GM20000 (cell line): ENCODE measurements at places on chromosomes 1 and 21.
A peak's percentile ranks its signal among the peaks of the same experiment; 100 is the strongest.

DNA sequence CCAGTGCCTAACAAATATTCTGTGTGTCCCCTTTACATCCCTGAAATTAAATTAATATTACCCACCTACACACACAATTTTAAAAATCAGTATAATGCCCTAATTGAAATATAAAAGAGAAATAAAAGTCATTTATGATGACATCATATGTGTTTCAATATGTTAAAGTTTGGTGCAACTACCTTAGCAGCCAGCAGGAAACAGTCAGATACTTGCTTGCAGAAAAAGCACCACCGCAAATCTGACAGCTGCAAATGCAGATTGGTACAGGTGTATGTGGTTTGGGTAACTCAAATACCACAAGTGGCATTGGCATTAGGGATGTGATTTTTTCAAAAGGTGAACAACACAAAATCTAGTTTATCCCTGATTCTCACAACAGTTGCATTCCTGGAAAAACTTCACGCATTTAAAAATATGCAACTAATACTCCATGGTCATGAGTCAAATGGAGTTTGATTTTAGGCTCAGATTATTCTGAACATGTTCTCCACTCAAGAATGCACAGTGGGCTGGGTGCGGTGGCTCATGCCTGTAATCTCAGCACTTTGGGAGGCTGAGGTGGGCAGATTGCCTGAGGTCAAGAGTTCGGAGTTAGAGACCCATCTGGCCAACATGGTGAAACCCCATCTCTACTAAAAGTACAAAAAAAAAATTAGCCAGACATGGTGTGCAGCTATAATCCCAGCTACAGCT, 106.3 kb downstream of the EDEM3 start:
- no peak for DNase-seq

GRCh38 chr1:213719462-213719861, 268.3 kb upstream of the PROX1 start:
- DNase-seq: no peak

DNA sequence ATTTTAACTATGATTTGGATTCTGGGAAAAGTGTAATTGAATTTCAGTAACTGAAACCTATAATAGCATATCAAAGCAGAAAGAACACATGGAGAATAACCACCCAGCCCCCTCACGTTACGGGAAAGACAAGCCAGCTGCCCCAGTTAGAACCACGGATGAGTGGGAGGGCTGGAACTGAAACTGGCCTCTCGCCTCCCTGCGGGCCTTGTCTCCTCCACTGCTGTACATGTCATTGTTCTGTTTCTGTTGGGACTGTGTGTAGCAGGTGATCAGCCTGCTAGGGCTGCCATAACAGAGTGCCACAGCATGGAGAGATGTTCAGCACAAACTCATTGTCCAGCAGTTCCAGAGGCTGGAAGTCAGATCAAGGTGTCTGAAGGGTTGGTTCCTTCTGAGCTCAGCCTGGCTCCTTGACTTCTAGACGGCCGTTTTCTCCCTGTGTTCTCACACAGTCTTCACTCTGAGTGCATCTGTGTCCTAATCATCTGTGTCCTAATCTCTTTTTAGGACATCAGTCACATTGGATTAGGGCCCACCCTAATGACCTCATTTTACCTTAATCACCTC, 52.4 kb downstream of the MAP3K21 start:
- peak; percentile 9 for DNase-seq

- no peak for DNase-seq
Measured at GRCh38 chr21:41163091-41163490, 4.9 kb upstream of the BACE2 start.

GRCh38 chr1:166920561-166921475, 44.8 kb upstream of the TADA1 start:
- DNase-seq: peak; percentile 49

- no peak for DNase-seq
Measured at GRCh38 chr1:9448132-9449109, 90.8 kb upstream of the SLC25A33 start.

DNA sequence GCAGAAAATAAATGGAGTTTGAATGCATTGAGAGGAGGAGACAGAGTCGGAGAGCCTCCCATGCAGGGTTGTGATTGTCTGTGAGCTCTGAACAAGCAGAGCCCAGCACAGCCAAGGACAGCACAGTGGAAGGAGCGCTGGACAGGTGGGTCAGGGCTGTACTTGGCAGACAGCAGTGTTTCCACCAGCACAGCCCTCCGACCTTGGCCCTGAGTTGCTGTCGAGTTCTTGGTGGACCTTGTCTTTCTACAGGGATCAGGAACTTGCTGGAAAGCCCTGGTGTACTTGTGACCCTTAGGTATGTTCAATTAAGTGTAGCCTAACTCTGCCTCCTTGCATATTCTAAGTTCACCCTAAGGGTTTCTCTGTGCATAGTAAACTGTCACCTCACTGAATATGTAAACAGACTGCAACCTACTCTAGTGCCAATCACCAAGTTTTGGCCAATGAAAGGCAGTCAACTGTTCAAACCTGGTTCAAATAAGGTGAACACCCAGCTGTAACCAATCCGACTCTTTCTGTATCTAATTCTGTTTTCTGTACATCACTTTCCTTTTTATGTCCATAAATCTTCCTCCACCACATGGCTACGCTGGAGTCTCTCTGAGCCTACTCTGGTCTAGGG, 86.6 kb upstream of the SLC25A33 start:
- no peak for DNase-seq

DNA sequence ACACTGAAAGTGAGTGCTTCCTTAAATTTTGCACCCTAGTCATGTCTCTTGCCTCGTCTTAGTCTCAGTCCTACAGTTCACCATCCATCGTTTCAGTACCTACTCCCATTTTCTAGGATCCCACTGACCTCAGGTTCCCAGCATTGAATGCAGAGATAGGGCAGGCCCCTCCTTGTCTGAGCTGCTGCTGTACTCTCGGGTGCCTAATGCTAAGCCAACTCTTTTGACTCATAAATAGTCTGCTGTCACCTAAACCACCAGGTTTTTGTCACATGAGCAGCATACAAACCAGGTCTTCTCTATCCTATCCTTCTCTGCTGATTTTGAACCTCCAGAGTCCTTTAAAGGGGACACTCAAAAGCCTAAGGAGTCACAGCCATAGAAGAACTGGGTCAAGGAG, 3.0 kb downstream of the ARHGAP30 start:
- no peak for DNase-seq

DNA sequence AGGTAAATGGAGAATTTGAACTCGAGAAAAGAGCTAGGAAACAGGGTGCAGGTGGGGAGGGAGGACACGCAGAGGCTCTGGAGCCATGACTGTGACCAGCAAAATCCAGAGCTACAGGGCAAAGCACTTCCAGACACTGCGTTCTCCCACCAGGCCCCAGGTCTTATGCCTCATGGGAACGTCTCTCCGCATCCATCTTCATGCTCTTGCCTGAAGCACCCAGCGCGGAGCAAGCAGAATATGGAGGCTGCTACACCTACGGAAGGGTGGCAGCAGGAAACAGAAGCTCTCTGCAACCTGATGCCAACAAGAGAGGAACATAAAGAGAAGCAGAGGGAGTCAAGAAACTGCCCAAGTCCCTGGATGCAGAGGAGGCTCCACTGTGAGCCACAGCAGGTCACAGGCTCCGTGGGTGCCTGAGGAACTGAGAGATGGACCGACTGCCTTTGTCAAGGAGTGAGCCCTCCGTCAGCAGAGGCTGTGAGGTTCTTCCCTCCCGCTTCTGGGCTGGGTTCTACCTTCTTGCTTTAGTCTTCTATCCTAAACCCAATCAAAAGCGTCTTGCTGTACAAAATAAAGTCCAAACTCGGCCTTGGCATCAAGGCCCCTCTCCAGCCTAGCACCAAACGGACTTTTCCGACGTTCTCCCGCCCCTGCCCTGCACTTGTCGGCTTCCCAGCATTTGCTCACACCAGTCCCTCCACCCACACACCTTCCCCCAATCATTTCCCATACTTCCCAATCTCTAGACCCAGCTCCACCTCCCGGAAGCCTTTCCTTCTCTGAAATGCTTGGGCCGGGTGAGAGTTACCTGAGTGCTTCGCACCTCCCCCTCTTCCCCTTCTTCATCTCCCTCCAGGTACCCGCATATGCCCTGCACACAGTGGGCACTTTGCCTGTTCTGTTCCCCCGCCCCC, 930 bp downstream of the DHCR24 start:
- DNase-seq: peak; percentile 31

- no peak for DNase-seq
Measured at GRCh38 chr1:76090283-76091203, 16.0 kb downstream of the ST6GALNAC3 start.

GRCh38 chr1:160206421-160207117, 1.4 kb downstream of the PEA15 start:
- peak; percentile 38 for DNase-seq

DNA sequence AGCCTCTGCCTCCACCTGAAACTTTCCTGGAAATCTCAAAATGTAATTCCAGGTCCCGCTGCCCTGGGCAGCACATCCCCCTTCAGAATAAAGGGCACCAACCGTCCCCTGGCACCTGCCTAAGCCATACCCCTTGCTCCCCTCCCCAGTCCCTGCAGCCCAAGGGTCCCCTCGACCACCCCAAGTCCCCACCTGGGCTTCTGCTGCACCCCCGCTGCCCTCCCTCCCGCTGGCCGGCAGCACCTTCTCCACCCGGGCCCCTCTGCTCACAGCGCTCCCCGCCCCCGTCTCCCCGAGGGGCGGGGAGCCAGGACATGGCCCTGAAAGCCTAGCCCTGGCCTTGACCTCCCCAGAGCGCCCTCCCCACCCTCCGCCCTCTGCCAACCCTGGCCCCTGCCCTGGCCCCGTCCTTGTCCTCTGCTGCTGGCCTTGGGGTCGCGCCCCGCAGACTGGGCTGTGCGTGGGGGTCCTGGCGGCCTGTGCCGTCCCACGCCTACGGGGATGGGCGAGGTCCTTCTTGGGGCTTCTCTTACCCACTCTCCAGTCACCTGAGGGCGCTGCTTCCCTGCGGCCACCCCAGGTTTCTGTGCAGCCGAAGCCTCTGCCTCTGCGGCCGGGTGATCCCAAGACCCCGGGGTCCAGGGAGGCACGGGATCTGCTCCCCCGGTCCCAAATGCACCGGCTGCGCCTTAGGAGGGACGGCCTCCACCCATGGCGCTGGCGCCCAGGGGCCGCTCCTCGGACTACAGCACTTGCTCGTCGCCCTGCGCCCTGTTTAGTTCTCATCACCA, 41.7 kb downstream of the WDR4 start:
- DNase-seq: peak; percentile 27

GRCh38 chr1:51729824-51730301, 113.0 kb downstream of the OSBPL9 start:
- no peak for DNase-seq

DNA sequence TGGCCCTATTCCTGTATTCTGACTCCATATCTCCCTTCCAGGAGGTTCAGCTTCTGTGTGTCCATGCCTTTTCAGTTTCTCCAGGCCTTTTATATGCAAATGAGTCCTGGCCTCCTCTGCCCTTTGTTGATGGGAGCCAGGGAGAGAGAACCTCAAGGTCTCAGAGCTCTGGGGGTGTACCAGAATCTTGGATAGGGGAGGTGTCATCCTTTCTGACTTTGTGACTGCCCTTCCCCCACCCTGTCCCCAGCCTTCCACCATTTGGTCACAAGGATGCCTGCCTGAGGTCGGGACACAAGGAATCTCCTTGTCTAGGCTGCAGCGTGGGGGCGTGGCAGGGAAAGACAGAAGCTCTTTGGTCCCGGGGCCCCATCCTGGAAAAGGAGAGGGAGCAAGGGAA, 18.6 kb downstream of the LURAP1 start:
- DNase-seq: no peak

DNA sequence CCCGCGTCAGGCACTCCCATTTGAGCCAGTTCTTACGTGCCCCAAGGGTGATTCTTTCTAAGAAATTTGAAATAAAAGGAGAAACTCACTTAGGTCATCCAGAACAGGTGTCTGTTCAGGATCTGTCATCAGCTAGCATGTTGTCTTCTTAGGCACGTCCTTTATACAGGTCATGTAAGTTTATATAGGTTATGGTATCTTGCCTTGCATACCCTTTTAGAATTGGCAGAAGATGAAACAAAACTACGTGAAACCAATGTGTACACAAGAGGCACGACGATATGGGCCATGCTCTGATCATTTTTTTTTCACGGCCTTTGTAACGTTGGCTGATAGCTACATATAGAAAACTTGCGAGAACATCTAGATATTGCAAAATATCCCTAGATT, 579 bp upstream of the GTF2B start:
- DNase-seq: no peak

- DNase-seq: peak; percentile 84
Measured at GRCh38 chr1:975896-976683, 5.8 kb downstream of the PERM1 start.

DNA sequence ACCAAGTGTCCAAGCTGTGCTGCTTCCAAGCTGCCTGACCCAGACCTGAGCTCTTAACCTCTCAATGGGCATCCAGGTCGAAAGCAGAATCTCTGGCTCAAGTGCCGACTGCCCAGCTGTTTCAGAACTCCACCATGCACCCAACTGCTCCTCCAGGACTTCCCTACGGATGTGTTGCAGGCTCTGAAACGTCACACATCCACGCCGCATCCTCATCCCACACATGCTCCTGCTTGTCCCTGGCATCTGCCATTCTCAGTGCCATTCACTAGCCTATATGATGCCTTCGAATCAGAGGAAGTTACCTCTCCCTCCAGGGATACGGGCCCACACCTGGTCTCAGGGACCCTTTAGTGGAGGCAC, 11.2 kb downstream of the PDZK1IP1 start:
- no peak for DNase-seq

GRCh38 chr1:198064181-198064580, 92.6 kb upstream of the NEK7 start:
- no peak for DNase-seq

DNA sequence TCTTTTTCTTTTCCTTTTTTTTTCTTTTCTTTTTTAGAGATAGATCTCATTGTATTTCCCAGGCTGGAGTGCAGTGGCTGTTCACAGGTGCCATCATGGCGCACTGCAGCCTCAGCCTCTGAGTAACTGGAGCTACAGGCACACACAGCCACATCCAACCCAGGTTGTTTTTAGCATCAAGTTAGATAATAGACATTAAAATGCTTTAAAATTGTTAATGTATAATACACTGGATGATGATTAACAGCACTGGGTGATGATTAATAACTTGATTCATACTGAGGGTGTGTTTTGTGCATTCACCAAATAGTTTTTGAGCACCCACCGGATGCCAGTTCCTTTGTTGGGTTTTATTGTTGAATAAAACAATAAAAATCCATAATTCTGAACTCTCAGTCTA, 75.2 kb downstream of the BEND5 start:
- DNase-seq: no peak

GRCh38 chr1:108785264-108785663, 38.8 kb downstream of the STXBP3 start:
- DNase-seq: no peak

GRCh38 chr1:107095647-107096046, 39.2 kb downstream of the PRMT6 start:
- no peak for DNase-seq

- DNase-seq: no peak
Measured at GRCh38 chr1:228308628-228309325, 97.9 kb downstream of the TRIM11 start.
